ENCODE measurements at places on chromosomes 6 and 20. TPM values are rescaled to one million over a fixed set of nuclear protein-coding genes. Genes with fewer than 3 reads are reported as not detected.

The LY6G5C gene
- 3.7 TPM for total RNA-seq

The CARMIL1 gene
- total RNA-seq = 6.4 TPM

The ADGB gene
- total RNA-seq = not detected

DNA sequence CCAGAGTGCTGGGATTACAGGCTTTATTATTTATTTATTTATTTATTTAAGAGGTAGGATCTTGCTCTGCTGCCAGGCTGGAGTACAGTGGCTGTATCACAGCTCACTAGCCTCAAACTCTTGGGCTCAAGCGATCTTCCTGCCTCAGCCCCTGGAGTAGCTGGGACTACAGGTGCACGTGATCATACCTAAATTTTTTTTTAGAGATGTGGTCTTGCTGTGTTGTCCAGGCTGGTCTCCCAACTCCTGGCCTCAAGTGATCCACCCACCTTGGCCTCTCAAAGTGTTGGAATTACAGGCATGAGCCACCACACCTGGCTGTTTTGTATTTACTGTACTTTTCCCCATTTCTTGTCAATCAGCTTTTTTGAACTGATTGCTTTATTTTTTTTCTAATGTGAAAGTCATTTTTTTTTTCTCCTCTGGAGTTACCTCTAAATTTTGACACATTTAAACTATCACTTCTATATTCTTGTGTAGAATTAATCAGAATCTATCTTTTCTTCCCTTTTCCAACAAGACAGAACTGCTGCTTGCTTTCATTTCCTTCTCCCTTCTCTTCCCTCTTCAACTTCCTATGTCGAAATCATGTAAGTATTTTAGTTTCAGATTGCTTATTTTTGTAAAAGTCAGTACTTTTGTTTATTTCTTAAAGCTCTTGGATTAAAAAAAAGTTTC lies 12.0 kb downstream of the PANK2 start:
- DNase-seq = no peak

DNA sequence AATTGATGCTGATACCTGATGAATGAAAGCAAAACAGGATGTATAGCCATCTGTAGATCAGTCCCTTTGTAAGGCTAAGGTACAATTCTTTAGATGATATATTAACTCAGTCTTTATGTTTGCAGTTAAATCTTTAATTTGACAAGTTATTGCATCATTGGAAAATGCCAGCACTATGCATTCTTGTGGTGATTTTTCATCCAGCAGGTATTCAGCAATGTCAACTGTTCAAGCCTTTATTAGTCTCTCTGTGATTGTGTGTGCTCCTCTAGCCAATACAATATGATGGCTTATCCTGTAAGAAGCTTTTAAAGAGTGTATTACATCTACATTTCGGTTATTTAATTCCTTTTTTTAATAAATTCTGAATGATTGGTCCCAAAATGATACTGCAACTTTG lies 34.3 kb downstream of the HLA-DMB start:
- DNase-seq = no peak

- no peak for DNase-seq
Measured at GRCh38 chr6:86251106-86251505, 608.4 kb upstream of the SYNCRIP start.

DNA sequence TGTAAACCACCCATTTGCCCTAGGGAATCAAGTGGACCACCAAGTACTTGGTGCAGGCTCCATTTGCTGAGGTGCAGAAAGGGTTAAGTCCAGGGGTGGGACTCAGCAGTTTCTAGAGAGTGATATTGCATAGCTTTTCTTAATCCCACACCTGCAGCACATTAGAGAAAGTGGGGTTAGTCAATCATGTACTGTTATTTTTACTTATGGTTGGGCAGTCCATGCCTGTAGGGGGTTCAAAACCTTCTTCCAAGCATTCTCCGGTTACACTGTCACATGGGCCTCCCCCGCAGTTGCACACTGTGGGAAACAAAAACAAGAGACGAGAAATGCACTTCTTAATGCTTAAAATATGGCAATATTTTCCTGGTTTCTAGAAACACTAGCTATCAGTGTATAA lies 65.5 kb downstream of the LAMA4 start:
- no peak for DNase-seq

GRCh38 chr6:13558718-13559117 lies 15.7 kb upstream of the SIRT5 start:
- DNase-seq = no peak
